ENCODE measurements at places on chromosomes 6 and 20.

GRCh38 chr6:107786709-107787588 is 37.2 kb downstream of the SCML4 start:
- H3K36me3 ChIP-seq, result no peaks in the 10 kb centered on the region
- no peak overlapping the region for H3K4me3 ChIP-seq
- H3K27ac ChIP-seq, result no peak overlapping the region
- H3K4me1 ChIP-seq, result no peaks in the 10 kb centered on the region
- H3K27me3 ChIP-seq, result no peaks in the 10 kb centered on the region
- DNase-seq, result no peak

GRCh38 chr6:89287351-89288028 is 27.6 kb downstream of the GABRR2 start:
- no peak overlapping the region for H3K4me3 ChIP-seq
- DNase-seq, result no peak
- H3K4me1 ChIP-seq, result no peaks in the 10 kb centered on the region
- H3K27ac ChIP-seq, result no peak overlapping the region

- no peak for DNase-seq
- H3K36me3 ChIP-seq, result no peaks in the 10 kb centered on the region
- H3K27ac ChIP-seq, result no peak overlapping the region
- H3K27me3 ChIP-seq, result no peaks in the 10 kb centered on the region
Observed at GRCh38 chr6:5453546-5453945, 192.2 kb downstream of the FARS2 start.

DNA sequence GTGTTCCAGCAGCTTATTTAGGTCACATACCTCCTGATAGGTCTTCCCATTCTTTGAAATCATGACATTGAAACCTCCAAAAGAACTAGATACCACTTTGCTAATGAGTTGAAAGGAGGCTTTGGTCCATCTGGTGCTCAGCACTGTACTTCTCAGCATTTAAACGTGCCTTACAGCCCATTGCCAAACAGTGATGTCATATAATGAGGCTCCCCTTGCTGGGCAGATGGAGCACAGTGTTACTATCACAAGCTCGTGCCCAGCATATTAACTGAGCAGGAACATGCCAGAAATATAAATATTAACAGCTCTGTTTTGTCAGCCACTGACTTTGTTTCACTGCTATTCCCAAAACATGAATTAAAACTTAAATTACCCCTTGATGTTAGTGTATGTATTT is 25.5 kb upstream of the MAPK13 start:
- H3K27ac ChIP-seq, result no peak overlapping the region
- H3K4me3 ChIP-seq, result no peak overlapping the region
- no peaks in the 10 kb centered on the region for H3K27me3 ChIP-seq

DNA sequence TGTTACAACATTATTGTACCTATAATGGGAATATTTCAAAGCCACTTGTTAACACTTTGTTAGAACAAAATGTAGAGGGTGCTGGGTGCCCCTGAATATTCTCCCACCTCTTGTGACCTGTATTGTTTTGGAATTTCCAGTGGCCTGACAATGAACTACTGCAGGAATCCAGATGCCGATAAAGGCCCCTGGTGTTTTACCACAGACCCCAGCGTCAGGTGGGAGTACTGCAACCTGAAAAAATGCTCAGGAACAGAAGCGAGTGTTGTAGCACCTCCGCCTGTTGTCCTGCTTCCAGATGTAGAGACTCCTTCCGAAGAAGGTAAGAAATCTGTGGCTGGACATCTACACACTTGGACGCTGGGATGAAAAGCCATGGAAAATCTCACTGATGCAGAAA is 28.9 kb downstream of the PLG start:
- no peaks in the 10 kb centered on the region for H3K27me3 ChIP-seq
- H3K4me3 ChIP-seq, result no peak overlapping the region
- no peaks in the 10 kb centered on the region for H3K4me1 ChIP-seq
- no peak overlapping the region for H3K27ac ChIP-seq
- no peaks in the 10 kb centered on the region for H3K36me3 ChIP-seq

- H3K36me3 ChIP-seq, result peaks cover 18% of the 10 kb centered on the region
- no peak overlapping the region for H3K4me3 ChIP-seq
- H3K27me3 ChIP-seq, result no peaks in the 10 kb centered on the region
- DNase-seq, result peak; percentile 85
- H3K4me1 ChIP-seq, result peaks cover 91% of the 10 kb centered on the region
Observed at GRCh38 chr20:25042531-25043498, 15.1 kb downstream of the ACSS1 start.

- H3K27me3 ChIP-seq, result peaks cover 25% of the 10 kb centered on the region
- DNase-seq, result no peak
- no peak overlapping the region for H3K27ac ChIP-seq
- H3K4me1 ChIP-seq, result no peaks in the 10 kb centered on the region
Observed at GRCh38 chr20:24108581-24108980, 120.0 kb upstream of the GGTLC1 start.

GRCh38 chr6:107711412-107712236 is 112.5 kb downstream of the SCML4 start:
- DNase-seq, result no peak
- H3K36me3 ChIP-seq, result no peaks in the 10 kb centered on the region
- peaks cover 20% of the 10 kb centered on the region for H3K4me1 ChIP-seq

DNA sequence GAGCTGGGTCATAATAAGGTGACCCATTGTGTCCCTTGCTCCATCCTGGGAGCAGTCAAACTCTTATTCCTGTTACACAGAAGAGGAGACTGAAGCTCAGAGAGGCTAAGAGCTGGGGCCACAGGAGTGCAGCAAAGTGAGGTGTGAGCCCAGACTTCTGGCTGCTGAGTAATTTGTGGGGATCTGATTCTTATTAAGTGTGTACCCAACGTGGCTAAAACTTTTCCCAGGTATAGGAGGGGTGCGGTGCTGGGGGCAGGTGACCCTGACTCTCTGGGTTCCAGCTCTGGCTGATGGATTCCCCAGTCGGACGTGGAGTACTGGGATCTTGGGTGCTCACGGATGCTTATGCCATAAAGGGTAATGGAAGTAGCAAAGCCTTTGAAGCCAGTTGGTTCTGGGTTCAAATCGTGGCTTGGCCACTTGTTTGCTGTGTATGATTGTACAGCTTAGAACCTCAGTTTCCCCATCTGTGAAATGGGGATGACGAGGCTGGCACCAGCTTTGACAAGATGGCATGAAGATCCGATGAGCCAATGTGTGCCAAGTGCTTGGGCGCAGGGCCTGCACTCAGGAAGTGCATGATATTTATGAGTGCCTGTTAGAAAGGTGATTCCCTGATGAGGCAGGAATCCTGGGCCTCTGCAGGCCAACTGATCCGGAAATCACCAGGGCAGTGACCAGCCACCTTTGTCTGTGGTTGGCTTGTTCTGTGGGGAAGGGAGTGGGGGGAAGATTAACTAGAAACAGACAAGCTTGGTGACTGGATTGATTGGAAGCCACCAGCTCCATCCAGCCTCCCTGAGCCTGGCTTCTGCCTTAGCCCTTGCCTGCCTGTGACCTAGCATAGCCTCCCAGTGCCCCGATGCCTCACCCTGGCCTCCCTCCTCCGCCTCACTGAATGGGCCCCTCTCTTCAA is 6.0 kb downstream of the SRC start:
- H3K4me3 ChIP-seq, result no peak overlapping the region
- H3K4me1 ChIP-seq, result no peaks in the 10 kb centered on the region

DNA sequence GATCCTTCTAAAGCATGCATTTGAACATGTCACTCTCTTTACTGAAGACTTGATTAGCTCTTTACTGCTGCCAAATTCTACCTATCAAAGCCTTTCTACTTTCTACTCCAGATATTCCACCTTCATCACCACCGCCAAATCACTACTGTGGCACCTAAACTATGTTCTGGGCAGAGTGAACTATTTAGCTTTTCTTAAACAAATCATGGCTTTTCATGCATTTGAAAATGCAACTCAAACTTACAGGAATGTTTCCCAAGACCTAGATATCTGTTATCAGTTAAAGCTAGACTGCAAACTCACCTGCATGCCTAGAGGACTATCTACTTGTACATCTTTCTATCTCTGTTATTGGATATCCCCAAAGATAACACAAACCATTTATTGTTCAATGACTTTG is 109.3 kb downstream of the MAFB start:
- no peaks in the 10 kb centered on the region for H3K36me3 ChIP-seq
- no peaks in the 10 kb centered on the region for H3K4me1 ChIP-seq
- H3K4me3 ChIP-seq, result no peak overlapping the region

DNA sequence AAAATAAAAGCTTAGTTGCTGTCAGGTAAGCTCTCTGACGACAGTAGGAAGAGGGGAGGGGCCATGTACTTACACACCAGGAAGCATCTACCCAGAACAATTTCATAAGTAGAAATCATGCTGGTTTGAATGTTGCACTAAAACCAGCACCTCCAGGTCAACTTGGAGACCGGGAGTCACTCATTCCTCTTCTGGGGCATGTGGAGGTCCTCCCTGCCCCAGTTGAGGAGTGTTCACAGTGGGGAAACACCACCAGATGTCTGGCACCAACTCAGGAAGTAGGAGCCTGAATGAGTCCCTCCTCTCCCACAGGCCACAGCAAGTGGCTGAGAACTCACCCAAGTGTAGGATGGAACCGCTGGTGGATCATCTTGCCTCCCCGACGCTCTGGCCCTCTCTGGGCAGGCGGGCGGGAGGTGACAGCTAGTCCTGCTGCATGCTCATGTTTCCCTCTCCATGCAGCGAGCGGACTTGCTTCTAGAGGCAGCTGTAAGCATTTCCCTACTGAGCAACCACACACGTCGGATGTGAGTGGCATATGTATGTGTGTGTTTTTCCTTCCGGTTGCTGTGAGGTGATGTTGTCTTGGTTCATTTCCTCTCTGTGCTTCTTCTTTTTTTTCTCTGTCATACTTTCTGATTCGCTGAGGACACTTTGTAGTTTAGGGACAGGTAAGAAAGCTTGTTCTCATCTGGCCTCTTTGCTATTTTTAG is 149.5 kb upstream of the NEDD9 start:
- peak overlapping the region; percentile 88 for H3K27ac ChIP-seq
- no peaks in the 10 kb centered on the region for H3K4me1 ChIP-seq
- H3K36me3 ChIP-seq, result no peaks in the 10 kb centered on the region
- peak overlapping the region; percentile 59 for H3K4me3 ChIP-seq

DNA sequence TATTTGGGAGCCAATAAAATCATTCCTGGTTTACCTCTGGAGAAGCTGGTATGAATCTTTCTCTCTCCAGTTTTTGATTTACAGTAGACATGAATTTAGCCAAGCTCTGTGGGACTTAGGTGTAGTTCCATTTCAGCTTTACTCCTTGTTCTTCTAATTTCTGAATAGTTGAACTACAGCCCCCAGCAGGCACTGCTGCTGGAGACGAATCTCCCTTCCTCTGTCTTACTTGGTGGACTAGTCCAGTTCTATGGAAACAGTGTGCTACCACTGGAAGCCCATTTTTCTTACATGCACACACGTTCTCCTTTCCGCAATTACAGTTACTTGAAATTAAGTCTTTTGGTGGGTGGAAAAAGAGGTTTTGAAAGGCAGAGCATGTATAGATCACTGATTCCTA is 42.3 kb downstream of the RALGAPB start:
- no peak for DNase-seq
- peaks cover 70% of the 10 kb centered on the region for H3K36me3 ChIP-seq
- H3K4me3 ChIP-seq, result no peak overlapping the region
- H3K4me1 ChIP-seq, result no peaks in the 10 kb centered on the region
- H3K27me3 ChIP-seq, result no peaks in the 10 kb centered on the region

GRCh38 chr6:11432713-11433450 is 104.7 kb upstream of the TMEM170B start:
- H3K27me3 ChIP-seq, result no peaks in the 10 kb centered on the region
- peak overlapping the region; percentile 81 for H3K27ac ChIP-seq
- no peak for DNase-seq
- no peaks in the 10 kb centered on the region for H3K36me3 ChIP-seq
- no peak overlapping the region for H3K4me3 ChIP-seq

GRCh38 chr6:110703010-110703905 is 112.0 kb downstream of the CDK19 start:
- H3K4me3 ChIP-seq, result no peak overlapping the region
- H3K27ac ChIP-seq, result no peak overlapping the region

- no peaks in the 10 kb centered on the region for H3K27me3 ChIP-seq
- no peak for DNase-seq
- H3K36me3 ChIP-seq, result no peaks in the 10 kb centered on the region
Observed at GRCh38 chr6:45970326-45970725, 45.3 kb downstream of the CLIC5 start.

DNA sequence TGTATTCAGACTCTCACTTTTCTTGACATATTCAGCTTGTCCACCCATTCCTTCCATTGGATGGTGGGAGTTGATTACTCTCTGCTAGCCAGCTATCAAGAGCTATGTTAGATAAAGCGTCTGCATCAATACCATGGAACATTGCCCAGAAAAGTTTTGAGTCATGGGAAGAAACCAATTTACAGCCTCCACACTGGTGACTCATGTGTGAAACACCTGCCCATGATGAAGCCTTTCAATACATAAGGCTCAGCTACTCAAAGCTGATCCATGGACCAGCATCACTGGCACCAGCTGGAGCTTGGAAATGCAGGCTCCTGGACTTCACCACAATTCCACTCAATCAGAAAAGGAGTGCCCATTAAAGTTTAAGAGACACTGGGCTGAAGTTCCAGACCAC is 16.1 kb downstream of the PLA2G7 start:
- H3K4me3 ChIP-seq, result no peak overlapping the region
- H3K27me3 ChIP-seq, result no peaks in the 10 kb centered on the region
- no peak overlapping the region for H3K27ac ChIP-seq
- no peaks in the 10 kb centered on the region for H3K36me3 ChIP-seq

DNA sequence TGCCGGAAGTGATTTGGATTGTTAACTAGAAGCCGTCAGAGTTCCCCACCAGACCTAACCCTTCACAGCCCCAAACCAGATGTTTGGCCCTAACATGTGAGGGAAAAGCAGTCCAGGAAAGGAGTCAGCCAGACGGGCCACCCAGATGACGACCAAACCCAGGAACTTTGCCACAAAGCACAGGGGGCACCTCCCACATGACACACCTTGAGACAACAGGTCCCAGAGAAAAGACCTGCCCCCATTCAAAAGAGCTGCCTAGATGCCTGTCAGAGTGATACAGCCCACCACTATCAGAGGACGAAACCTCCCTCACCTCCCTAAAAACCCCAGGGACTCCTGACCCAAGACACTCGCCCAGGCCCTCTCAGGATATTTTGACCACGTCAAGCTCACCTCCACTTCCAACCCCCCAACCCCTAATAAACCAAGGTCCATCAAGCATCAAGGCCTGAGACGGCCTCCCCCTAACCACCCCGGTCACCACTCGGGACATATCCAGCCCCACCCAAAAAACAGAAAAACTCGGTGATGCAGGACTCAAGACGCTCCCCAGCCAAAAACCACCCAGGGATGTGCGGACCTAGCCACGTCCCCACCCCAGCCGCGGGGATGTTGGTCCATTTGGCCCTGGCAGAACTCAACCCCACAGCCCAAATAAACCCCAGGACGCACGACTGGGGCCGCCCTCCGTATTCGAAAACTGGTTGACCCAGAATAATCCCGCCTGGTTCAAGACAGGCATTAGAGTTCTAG is 662 bp downstream of the ZNF343 start:
- peak overlapping the region; percentile 79 for H3K4me3 ChIP-seq
- H3K27me3 ChIP-seq, result no peaks in the 10 kb centered on the region
- H3K4me1 ChIP-seq, result peaks cover 9% of the 10 kb centered on the region
- H3K36me3 ChIP-seq, result no peaks in the 10 kb centered on the region

- H3K4me1 ChIP-seq, result no peaks in the 10 kb centered on the region
- no peaks in the 10 kb centered on the region for H3K36me3 ChIP-seq
- H3K4me3 ChIP-seq, result no peak overlapping the region
- DNase-seq, result no peak
- no peak overlapping the region for H3K27ac ChIP-seq
- H3K27me3 ChIP-seq, result no peaks in the 10 kb centered on the region
Observed at GRCh38 chr6:132218059-132218696, 183.1 kb downstream of the MOXD1 start.

All from heart left ventricle (tissue), 16 donors.